ENCODE measurements at places on chromosomes 4 and X.

DNA sequence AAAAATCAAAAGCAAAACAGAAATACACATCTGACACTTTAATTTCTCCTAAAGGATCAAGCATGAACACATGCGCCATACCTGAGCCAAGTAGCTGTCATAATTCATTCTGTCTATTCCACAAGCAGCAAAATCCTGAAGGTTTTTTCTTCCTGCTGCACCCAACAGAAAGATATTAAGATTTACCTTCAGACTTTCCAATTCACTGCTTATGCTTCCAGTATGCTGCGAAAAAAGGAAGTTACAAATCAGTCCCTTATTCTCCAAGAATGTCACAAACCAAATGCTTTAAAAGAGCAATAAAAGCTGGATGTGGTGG, 29.2 kb upstream of the FGFBP2 start:
- no peak for DNase-seq

DNA sequence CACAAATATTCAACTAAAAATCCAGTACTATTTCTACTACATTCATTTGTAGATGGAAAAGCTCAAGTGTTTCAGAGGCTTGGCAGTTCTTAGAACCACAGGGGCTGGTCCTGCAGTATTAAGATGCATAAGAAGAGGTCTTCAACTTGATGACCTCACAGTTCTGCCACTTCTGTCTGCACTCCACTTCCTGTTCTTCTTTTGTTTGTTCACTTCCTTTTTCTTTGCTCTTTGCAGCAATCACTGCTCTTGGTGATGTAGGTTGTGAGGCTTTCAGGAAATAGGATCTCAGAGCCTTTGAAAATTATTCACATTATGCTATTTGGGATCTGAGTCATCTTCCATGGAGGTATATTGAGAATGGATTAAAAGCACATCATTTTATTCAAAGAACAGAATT, 602.0 kb upstream of the CPEB2 start:
- DNase-seq: no peak

GRCh38 chrX:39518476-39519029, 579.2 kb downstream of the BCOR start:
- no peak for DNase-seq

GRCh38 chrX:49037883-49038475, 5.2 kb downstream of the TFE3 start:
- DNase-seq: no peak

DNA sequence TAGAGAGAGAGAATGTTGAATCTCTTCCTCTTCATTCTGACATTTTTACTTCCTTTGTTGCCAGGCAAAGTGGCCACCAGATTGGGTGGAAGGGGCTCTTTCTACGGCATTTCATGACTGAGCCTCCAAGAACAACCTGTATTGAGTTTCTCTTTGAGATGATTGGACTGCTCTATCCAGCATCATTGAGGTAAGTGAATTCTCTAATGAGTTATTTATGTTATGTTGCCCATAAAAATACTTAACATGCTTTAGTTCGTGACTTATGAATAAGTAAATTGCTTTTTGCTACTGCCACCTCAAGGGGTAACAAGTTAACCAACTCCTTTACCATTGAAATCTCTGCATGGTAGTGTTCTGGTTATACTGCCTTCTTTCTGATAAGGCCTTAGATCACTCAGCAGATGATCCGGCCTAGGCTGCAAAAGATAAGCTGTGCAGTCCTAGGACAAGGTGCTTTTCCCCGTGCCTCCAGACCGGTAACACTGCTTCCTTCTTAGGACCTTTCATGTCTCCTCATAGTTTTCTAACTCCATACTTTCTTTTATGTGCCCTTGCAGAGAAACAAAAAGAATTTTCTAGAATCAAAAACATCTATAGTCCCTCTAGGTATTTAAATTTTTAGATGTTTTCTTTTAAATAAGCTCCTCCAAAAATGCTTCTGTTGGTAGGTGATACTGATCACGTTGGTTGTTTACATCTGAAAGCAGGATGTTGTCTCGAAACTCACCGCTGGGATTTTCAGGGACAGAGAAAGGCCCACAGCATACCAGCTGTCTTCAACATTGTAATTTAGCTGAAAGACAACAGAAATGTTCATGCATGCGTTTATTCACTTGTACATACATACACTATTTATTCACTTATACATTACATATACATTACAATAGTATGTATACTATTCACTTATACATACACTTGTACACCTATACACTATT, 157.1 kb upstream of the RBPJ start:
- peak; percentile 37 for DNase-seq

DNA sequence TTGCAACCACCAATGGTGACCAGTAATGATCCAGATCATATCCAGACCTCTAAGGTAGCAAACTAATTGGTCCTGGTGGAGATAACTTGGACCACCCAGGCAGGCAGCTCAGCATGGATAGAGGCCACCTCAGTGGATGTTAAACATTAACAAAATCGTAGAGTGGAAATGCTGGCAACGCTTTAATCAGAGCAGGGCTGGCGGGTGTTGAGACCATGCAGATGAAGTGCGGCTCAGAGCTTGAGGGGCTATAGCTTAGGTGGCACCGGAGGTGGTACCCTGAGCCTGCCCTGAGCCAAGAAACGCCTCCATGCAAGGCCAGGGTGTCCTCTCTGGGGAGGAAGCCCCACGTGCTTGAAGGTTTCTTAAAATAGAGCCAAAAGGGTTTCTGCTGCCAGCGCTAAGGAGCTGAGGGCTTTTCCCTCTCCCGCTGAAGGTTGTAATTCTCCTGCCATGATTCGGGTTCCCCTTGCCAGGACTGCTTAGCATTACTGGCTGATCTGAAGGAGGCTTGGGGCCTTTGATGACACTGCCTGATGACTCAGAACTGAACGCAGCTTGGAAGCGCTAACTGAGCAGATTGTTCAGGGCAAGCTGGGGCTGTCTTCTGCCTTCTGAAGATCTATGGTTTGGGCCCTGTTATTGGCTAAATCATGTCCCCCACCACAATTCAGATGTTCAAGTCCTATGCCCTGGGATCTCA, 177.8 kb upstream of the ATP6AP2 start:
- no peak for DNase-seq

DNA sequence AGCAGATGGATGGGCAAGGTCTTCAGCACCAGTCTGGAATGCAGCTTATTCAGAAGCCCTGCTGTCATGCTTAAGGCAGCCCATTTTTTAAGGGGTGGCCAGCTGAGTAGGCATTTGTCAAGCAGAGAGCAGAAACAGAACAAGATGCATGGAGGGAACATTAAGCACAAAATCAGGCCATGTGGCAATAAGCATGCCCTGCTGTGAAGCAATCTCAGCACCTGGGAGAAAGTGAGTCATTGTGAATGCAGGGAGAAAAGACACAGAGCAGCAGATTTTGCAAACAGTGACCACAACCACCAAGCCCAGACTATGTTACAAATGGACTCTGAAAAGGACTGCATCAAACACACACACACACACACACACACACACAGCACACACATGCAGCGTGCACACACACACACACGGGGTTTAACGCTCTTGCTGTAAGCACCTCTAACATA, 94.1 kb upstream of the GALNT7 start:
- peak; percentile 76 for DNase-seq

GRCh38 chr4:88672987-88673386, 24.6 kb downstream of the NAP1L5 start:
- DNase-seq: peak; percentile 79

DNA sequence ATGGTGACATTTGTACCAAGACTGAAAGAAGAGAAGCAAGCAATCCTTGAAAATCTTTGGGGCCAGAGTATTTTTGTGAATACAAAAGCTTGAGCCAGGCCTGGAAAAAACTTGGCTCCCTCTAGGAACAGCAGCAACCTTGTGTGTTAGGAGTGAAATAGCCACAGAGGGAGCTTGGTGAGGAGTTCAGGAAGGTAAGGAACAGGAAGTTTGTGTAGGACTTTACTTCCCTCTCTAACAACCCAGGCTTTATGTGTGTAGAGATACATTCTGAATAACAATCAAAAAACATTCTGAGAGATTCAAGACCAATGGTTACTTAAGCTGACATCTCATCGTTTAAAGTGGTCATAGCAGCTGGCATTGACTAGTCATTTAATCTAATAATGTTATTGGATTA, 668.5 kb downstream of the PCDH18 start:
- DNase-seq: peak; percentile 58

GRCh38 chr4:6192245-6192644, 8.1 kb downstream of the JAKMIP1 start:
- no peak for DNase-seq

DNA sequence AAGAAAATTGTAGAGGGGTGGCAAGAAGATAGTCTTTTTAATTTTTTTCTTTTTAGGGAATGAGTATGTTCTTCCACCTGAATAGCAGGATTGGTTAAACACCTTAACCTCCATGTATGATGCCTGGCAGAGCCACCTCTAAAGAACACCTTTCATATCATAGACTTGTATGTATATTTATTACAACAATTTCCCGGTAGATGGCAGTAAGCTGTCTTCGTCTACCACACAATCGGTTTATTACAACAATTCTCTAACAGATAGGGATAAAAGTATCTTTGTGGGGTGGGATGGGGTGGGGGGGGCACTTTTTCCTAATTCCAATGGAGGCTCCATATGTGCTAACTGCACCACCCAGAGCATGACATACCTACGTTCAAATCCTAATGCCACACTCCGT, 255.5 kb downstream of the LDB2 start:
- DNase-seq: no peak

GRCh38 chrX:115344885-115345614, 55.5 kb downstream of the LUZP4 start:
- peak; percentile 55 for DNase-seq

- no peak for DNase-seq
Measured at GRCh38 chr4:10050261-10050661, 29.0 kb upstream of the SLC2A9 start.

DNA sequence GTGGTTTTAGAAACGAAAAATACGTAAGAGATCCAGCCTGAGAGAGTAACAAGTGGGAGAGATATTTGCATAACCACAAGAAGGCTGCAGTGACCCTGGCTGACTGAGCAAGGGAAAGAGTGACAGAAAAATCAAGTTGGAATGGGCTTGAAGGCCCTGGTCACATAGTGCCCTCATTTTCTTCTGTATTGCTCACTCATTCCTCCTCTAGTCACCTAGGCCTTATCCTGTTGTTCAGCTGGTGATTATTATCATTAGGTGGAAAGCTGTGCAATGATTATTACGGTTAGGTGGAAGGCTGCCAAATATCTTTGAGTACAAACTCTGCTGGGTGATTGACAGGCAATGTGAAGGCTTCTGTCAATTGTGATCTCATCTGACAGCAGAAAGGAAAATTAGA, 2384.1 kb downstream of the PCDH7 start:
- peak; percentile 5 for DNase-seq

DNA sequence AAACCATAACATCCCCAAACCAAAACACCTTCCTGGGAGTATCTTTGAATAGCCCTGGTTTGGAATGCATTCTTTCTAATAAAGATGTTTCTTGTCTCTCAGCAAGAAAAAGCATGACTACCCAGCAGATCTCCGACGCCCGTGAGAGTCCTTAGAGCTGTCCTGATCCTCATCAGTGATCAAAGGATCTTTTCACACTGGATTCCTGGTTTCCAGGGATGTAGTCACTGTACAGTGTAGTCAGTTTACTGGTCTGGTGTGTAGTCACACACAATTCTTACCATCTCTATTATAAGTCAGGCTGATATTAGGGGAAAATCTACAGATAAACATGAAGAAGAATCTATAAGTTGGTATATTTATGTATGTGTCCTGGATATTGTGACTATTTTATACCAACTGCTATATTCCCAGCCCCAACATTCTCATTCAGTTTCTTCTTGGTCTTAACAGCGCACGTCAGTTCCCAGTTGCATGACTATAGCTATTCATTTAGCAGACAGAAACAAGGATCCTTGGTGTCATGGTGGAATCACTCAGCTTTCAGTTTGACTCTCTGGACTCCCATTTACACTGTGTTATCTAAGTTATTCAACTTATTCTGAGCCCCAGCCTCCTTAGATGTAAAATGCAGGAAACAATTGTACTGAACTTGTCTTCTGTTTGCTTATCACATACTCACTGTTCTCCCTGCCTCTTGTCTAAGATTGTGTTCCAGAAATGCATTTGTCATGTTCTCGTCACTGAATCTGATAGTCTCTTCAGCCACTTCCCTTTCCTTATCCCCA, 68.3 kb downstream of the SLIT2 start:
- no peak for DNase-seq

- DNase-seq: no peak
Measured at GRCh38 chr4:151922306-151922705, 161.5 kb upstream of the GATB start.

GRCh38 chr4:156931267-156931666, 40.3 kb downstream of the PDGFC start:
- no peak for DNase-seq

DNA sequence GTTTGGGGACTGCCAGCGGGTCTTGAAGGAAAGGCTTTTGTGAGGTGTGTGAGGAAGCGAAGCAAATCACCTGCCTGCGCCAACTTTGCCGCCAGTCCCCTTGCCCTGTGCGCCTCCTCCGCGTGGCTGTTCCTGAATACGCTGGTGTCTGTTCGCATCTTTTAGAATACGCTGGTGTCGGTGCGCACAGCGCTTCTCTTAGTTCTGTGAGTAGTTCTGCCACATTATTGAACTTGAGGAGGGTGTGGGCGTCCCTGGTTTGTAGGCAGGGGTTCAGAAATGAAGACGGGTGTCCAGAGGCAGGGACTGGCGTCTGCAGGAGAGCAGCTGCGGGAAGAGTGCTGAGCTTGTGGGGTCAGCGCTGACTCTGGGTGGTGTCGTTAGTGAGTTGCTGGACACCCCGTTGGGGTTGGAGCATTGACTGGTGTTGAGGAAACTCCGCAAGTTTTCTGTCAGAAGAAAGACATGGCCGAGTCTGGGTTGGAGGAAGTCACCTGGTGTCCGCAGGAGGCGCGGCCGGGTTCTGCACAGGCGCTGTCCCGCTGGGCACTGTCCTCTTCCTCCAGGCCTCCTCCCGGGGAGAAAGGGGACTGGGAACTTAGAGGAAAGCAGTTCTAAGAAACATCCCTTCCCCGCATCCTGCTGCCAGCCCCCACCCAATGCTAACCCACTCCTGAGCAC, 930 bp downstream of the ZNF718 start:
- peak; percentile 85 for DNase-seq

DNA sequence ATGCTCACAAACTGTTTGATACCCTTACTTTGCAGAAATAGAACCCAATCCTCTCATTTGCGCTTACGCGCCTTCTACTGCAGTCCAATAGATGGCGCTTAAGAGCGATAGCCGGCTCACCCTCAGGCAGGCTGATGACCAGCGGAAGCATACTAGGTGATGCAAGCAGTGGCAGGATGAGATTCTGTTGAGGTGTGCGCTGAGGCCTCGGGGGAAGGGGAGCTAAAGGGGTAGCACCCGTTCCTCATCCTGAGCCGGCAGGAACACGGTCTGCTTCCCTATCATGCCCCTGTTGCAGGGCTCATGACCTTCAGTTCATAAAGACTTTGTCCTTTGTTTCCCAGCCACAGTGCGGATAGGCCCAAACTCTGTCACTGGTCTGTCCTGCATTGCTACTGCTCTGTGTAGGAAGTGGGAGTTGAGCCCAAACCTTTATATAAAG, 628.9 kb downstream of the TLL1 start:
- DNase-seq: peak; percentile 90

GRCh38 chrX:80792205-80792604, 17.5 kb downstream of the BRWD3 start:
- no peak for DNase-seq

GRCh38 chr4:77776182-77777134, 42.7 kb downstream of the CNOT6L start:
- DNase-seq: no peak
